Left lung (tissue), 14 donors: ENCODE measurements at places on chromosomes 5 and 9. TPM values are rescaled to one million over a fixed set of nuclear protein-coding genes. Genes with fewer than 3 reads are reported as not detected.
A peak's percentile ranks its signal among the peaks of the same experiment; 100 is the strongest.

The NUTM2G gene
- total RNA-seq: not detected

The ZNF300 gene
- total RNA-seq: 3.0 TPM

The PCDHB12 gene
- total RNA-seq: 2.6 TPM

The BRD3 gene
- 27.0 TPM for total RNA-seq

The C9orf153 gene
- not detected for total RNA-seq

GRCh38 chr9:111481885-111482636 lies 2.1 kb downstream of the ECPAS start:
- DNase-seq: peak; percentile 23

GRCh38 chr5:34736445-34737115 lies 80.5 kb downstream of the RAI14 start:
- DNase-seq: no peak

GRCh38 chr9:136629879-136630661 lies 32.6 kb upstream of the EGFL7 start:
- peak; percentile 92 for DNase-seq

- no peak for DNase-seq
These were observed 37.3 kb upstream of the CDK5RAP2 start for GRCh38 chr9:120616966-120617935.

DNA sequence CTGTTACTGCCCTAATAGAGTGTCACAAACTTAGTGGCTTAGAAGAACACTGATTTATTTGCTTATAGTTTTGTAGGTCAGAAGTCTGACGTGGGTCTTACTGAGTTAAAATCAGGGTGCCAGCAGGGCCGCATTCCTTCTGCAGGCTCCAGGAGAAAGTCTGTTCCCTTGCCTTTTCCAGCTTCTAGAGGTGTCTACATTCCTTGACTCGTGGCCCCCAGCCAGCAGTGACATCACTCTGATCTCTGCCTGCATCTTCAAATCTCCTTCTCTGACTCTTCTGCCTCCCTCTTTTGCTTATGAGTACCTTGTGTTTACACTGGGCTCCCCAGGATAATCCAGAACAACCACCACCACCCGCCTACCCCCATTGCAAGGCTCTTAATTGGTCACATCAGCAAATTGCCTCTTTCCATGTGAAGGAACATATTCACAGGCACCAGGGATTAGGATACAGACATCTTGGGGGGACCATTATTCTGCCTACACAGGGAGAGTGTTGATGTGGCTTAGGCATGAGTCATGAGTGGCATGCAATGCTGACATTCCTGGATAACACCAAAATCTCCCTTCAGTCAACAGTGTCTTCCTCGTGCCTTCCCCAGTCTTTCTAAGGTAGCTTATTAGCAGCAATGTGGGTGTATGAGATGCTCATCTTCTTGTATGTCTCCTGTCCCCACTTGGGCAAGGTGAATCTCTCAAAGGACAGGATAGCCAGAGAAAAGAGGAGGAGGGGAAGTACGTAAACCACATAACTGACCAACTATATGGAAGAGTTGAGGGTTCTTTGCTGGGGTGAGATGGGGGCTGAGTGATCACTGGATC lies 24.4 kb downstream of the CYFIP2 start:
- no peak for DNase-seq

- no peak for DNase-seq
These were observed 18.0 kb downstream of the NEURL1B start for GRCh38 chr5:172658961-172659501.

GRCh38 chr5:50751064-50751657 lies 84.7 kb downstream of the PARP8 start:
- peak; percentile 19 for DNase-seq

DNA sequence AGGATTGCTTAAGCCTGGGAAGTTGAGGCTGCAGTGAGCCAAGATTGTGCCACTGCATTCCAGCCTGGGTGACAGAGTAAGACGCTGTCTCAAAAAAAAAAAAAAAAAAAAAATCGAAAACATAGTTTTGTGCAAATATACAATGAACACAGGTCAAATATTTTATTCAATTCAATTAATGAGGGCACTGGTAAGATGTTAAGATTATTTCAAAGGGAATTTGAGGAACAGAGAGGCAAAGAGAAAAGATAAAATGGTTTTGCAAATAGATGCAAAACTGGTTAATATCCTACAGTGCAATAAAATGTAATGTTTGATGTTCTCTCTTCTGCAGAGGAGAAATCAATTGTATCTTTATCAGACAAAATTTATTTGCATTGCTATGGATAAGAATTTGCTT lies 39.5 kb upstream of the GNE start:
- DNase-seq: no peak

DNA sequence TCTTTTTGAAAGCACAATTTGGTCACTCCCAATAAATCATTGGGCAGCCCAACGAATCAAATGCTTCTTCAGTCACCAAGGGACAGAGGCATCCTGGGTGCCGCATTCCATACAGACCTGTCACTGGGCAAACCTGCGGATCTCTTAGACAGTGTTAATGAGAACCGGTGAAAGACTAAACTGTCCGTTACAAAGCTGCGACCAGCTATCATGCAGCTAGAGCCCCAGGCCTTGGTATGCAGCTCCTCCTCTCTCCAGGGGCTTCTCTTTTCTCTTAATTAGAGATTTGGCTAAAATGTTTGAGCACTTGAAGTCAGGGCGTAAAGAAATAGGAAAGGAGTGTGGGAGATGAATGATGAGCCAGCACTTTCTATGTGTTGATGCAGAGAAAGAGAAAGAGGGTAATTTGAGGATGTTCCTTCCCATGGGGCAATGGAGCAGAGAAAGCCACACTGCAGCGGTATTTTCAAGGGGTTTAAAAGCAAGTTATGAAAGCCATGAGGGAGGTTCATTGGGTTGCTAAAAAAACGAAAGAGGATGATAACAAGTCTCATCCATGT lies 175.3 kb downstream of the RFK start:
- DNase-seq: no peak

DNA sequence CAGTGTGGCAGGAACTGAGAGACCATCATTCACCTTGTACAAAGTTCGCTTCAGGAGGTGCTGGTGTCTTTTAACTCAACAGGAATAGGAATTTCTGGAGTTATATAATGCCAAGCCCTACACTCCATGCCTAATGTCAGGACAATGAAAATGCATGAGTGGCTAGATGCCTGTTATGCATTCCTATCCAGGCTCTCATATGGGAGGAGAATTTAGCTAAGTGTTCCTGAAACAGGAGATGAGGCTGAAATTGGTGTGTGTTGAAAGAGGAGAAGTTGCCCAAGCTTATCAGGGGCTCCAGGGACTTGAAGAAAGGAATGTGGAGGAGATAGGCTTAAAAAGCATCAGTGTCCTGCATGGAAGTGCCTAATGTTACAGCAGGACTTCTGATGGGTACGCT lies 26.8 kb upstream of the PRUNE2 start:
- DNase-seq: no peak

GRCh38 chr9:130433168-130433946 lies 11.4 kb upstream of the ASS1 start:
- DNase-seq: no peak

DNA sequence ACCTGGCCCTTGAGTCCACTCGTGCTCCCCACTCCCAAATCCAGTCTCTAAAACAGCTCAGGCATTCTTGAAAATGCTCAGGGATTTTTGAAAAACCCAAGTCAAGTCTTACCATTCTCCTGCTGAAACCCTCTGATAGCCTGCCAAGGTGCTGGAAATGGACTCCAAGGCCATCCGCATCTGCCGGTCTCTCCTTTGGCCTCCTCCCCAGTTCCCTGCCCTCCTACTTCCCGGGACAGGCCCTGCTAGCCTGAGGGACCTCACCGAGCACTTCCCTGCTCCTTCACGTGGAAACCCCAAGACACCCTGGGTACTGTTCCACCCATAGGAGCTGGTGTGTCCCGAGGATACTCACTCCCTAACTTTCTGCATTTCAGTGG lies 49.8 kb upstream of the GADD45G start:
- no peak for DNase-seq

DNA sequence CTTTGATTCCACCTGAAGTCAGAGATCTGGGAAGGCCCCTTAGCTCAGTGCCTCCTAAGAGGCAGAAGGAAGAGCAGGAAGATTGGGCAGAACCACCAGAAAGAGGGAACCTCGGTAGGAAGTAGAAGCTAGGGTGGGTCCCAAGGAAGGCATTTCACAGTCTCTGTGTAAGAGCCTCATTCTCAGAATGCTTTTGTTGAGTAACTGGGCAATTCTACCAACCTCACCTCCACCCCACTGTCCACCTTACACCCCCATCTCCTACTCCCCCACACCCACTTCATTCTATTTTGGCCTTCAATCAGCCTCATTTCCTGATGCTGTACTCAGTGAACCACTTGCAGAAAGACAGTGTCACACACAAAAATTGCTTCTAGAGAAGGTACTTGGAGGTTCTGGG lies 3.5 kb downstream of the HBEGF start:
- no peak for DNase-seq

- no peak for DNase-seq
These were observed 119.7 kb downstream of the PSD2 start for GRCh38 chr5:139915266-139915665.
